Cardiac atrium fibroblast (primary cell): ENCODE measurements at places on chromosomes 7 and 10. TPM values are rescaled to one million over a fixed set of nuclear protein-coding genes. Genes with fewer than 3 reads are reported as not detected.

CALHM2 gene
- total RNA-seq: 71.3 and 87.0 TPM in 2 replicates

C10orf53 gene
- total RNA-seq: not detected in 2 replicates

KIF11 gene
- total RNA-seq: 6.3 and 6.5 TPM in 2 replicates

SRRM3 gene
- 3.1 and 4.7 TPM in 2 replicates for total RNA-seq

GLI3 gene
- 1.5 and 3.1 TPM in 2 replicates for total RNA-seq

WNT2 gene
- total RNA-seq: not detected in 2 replicates

TEX36 gene
- total RNA-seq: not detected in 2 replicates
